ENCODE measurements at places on chromosomes 16 and 17.

DNA sequence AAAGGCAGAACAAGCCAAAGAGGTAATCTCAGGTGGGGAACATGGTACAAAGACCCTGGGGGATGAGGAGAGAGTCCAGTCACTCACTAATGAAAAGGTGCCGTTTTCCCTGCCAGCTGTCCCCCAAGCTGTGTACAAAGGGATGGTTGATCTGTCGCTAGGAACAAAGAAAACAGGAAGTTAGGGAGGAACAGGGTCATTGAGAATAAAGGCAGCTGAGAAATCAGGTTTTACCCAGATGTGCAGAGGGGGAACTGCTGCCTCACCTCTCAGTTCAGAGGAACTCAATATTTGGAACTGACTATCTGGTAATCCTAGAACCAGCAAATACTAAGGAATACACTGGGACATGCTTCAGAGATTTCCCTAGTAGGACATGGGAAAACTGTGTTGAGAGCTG lies 1.5 kb downstream of the RSKR start:
- no peak for DNase-seq

GRCh38 chr16:83130039-83130438 lies 503.3 kb downstream of the CDH13 start:
- no peak for DNase-seq

- DNase-seq: no peak
These were observed 469.6 kb downstream of the SLC39A11 start for GRCh38 chr17:72622661-72623433.

DNA sequence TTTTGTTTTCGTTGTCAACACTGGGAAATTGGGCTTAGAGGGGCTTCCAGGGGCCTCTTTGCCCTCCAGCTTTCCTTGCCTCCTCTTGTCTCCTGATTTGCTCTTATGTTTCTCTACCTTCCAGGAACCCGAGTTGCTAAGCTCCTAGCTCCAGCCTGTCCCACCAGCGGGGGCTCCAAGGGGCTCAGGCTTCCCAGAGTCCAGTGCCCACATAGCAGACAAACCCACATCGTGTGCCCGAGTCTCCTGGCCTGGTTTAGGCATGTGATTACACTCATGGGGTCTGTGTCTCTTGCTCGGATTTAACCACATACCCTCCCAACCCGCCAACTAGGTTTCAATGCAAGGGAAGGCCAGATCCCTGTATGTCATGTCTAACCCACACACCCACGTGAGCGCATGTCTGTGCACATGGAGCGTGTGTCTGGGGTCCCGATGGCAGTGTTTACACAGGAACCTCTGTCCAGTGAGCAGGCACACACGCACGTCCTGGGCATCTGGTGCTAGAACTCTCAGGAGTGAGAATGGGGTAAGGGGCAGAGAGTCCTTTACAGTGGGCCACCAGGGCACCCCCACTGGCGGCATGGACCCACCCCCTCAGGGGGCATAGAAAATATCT lies 76.1 kb upstream of the MED9 start:
- no peak for DNase-seq

GRCh38 chr16:89660146-89660545 lies 2.5 kb downstream of the SPATA33 start:
- DNase-seq: no peak

GRCh38 chr17:34527908-34528470 lies 51.4 kb upstream of the TMEM132E start:
- DNase-seq: no peak

DNA sequence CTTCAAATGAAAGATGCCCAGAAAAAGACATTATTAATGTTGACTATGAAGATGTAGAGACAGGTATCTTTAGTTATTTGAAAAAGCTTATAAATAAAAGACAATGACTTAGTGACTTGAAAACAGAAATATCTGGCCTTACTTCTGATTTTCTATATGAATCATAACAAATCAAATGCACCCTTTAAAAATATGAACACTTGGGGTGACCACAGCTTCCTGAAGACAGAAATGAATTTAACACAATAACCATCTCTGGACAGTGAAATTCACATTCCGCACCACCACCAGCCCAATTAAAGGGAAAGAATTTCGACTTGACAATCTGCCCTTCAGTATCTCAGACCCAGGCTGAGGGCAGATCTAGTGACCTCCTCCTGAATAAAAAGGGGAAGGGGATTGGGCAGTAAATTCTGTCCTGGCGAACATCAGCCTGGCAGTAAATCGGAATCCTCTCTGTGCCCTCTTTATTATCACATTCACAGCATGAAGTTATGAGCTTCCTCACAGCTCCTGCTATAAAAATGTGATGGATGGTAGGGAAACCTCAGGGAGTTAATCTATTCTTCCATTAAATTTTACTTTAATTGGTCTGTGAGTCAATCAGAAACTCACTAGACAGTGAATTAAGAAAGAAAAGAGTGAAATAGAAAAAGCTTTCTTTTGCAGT lies 131.5 kb downstream of the SNX11 start:
- no peak for DNase-seq

DNA sequence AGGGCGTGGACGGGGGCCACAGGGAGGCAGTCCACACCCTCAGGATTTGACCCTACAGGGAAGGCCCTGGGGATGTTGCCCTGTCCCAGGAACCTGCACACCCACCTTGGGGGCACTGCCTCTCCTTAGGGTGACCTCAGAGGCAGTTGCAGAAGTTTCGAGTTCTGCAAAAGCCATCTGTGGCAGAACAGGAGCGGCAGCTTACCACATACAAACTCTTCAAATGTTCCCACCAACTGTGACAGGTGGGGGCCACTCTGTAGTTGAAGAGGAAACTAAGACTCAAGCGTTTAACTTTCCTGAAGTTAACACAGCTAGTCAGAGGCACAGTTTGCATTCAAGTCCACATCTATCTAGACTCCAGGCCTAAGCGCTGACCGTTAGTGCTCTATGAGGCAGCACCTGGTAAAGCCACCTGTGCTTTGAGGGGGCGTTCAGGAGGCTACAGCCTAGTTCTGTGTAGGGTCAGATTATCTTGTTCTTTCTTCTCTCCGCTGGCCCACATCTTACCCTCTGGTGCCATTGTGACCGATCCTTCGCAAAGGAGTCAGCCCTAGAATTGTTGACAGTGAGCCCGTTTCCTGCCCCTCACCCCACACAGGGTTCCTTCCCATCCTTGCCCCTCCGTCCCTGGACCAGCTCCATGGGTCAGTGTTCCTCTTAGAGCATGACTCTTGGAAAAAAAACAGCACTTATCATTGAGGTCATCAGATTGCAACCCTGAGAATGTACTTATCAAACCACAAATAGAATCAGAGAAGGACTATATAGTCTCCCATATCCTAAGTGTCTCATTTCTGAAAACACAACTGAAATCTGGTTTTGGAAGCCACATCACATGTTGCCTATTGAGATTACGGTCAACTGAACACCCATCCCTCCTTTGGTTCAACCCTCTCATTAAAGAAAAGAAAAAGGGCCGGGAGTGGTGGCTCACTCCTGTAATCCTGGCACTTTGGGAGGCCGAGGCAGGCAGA lies 45.4 kb downstream of the CDH1 start:
- no peak for DNase-seq

GRCh38 chr17:15382914-15383313 lies 41.5 kb upstream of the TEKT3 start:
- DNase-seq: no peak

DNA sequence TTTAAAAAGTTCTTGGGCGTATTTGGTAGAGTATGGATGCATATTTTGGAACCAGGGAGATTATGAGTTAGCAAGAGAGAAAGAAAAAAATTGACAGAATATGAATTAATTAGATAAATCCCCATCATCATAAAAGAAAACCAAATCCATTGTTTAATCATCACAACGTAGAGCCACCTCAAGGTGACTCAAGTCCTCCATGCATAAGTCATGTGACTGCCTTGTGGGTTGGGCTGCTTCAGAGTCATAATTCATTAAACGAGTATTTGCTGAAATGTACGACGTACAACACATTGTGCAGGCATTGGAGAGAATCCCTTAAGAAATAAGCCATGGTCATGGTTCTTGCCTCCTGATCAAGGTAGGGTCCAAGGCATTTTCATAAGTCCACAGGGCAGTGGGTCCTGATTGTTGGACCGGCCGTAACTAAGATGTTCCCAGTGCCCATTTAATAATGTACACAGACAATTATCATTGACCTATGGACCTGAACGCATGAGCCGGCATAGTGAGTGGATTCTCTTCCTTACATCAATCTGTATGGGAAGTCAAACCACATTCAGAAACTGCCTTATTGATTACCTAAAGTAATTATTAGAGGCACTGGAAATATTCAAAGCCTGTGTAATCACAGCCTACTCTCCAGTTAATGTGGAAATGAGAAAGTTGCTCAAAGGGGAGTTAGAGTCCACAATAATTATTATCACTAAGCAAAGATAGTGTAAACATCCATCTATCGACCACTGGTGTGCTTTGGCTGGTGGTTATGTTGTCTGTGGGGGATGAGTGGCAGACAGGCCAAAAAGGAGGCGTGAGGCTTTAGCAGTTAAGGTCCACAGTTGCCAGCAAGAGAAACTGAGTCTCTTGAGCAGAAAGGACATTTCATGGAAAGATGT lies 165.4 kb downstream of the PITPNC1 start:
- DNase-seq: no peak

DNA sequence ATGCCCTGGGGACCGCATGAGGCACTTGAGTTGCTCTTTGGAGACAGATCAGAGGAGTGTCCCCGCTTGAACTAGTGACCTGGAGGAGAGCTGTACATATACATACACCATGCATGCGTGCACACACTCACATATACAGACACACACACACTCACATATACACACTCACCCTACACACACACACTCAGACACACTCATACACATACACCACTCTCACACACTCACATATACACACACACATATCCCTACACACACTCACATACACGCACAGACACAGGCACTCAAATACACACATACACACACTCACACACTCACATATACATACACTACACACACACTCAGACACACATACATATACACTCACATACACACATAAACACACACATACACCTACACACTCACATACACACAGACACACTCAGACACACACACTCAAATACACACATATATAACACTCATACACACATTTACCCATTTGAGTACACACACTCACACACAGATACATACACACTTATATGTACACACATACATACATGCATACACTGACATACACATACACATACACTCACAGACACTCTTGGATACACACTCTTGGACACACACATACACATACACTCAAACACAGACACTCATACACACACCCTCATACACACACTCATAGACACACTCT lies 5.4 kb upstream of the MPP2 start:
- no peak for DNase-seq

GRCh38 chr17:59165933-59166342 lies 10.4 kb downstream of the PRR11 start:
- DNase-seq: peak; percentile 10

DNA sequence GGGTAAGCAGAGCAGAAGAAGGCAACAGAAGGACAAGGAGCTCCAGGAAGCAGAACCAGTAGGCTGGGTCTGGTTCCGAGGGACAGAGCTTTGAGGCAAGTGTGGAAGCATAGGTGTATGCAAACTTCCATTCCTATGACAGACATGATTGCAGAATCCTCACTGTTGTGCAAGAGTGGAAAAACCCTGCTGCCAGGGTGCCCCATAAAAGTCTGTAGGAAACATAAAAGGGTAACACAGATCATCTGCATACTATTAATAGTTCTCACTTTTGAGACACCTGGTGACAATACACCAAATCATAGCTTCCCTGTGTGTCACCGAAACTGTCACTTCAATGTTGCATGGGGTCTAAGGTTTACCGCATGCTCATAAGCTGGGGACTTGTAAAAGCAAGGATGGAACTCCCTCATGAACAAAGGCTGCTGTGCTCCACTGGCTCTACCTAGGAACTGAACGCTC lies 39.7 kb downstream of the ARHGAP17 start:
- no peak for DNase-seq

DNA sequence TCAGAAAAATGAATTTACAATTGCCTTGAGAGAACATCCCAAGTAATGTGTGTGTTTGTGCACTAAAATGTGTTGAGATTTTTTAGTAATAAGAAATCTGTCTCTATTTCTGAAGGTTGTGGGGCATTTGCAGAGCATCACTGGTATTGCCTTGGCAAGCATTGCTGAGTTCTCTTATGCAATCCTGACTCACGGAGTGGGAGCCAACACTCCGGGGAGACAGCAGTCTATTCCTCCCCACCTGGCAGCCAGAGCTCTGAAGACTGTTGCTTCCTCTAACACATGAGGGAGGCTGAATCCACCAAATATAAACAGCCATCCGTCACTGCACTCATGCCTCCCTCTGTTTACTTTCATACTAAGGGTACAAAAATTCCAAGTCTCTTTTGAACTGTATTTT lies 10.6 kb downstream of the CNTD1 start:
- no peak for DNase-seq

- peak; percentile 32 for DNase-seq
These were observed at the start of gene SEZ6 for GRCh38 chr17:29005936-29006511. TSS of gene SEZ6 (minus strand) at chr17:29006033. CDS start at chr17:29005869, 164 bp downstream.

DNA sequence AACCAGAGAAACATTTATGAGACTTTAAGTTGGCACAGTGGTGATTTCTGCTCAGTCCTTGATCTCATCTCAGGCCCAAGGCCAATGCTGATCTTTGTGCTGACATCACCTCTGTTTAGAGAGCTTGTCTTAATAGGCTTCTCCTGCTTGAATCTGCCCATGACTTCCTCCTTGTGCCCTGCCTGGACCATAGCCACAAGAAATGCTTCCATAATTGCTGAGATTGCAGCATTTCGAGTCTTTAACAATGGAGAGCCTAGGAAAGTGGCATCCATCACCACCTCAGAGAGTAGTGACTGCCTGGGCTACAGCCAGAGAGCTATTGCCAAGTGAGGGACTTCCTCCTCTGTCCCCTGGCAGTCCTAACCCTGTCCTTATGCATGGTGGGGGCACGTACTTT lies 25.1 kb upstream of the MMP2 start:
- no peak for DNase-seq

DNA sequence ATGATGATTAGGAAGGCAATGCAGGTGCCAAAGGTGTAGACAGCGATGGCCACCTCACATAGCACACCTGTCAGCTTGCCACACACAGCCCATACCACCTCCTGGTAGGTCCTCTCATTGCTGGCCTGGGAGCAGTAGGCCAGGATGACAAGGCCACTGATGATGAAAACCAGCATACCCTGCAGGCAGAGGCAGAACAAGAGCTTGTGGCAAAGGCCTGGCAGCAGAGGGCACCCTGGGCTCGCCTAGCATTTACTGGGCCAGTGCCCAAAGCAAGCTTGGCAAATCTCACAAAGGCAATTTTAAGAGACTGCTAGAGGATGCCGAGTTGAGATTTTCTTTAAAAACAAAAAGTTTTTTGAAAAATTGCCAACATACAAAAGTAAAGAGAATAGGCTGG lies 5.9 kb downstream of the SLC38A7 start:
- DNase-seq: no peak
